ENCODE measurements at places on chromosomes 16 and 17.

DNA sequence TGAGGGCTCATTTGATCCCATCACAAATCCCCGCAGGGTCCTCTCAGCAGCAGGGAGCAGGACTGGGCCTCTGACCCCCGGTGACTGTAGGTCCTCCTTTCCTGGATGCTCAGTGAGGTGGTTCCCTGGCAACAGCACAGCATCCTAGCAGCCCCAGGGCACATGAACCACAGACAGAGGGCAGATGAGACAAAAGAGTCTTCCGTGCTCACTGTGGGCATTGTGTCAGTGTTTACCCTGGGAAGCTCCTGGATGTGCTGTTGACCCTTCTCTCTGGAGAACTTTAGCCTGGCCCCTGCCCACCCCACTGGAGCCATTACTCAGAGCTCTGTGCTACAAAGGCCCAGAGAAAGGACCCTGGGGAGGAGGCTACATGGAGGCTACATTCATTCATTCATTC is 21.7 kb upstream of the TMEM220 start:
- DNase-seq, result no peak

GRCh38 chr17:4539025-4539424 is 16.2 kb downstream of the MYBBP1A start:
- no peak for DNase-seq

DNA sequence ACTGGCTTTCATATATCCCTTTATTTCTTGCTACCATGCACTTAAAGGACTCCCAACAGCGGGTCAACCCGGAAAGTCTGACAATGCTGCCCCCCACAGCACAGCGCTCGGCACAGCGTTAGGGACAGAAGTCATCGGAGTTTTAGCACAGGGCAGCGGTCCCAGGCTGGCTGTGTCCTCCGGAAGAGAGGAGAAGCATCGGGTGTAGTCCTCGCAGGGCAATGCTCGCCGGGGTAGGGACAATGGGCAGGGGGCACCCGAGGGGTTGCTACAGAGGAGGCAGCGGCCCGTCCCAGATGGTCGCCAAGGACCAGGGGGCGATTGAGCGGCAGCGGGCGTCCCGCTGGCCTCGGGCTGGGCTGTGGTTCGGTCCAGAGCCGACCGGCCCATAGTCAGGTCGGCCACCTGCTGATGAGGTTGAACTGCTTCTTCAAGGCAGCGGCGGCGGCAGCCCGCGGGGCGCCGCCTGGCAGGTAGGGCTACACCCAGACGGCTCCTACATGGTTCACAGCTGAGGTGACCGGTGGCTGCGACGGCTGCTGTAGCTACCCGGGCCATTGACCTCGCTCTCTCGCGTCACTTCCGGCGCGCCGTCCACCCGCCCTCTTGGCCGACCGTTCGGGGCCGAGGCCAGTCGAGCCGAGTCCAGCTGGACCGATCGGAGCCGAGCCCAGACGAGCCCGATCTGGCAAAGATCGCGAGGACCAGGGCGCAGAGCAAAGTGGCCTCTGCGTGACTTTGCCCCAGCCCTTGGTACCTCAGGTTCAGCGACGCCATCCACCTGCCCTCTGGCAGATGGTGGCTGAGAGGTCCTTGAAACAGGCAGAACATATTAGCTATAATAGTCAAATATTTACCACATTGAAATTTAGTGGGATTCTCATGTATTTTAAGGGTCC is 4.7 kb upstream of the LCMT1 start:
- peak; percentile 88 for DNase-seq

DNA sequence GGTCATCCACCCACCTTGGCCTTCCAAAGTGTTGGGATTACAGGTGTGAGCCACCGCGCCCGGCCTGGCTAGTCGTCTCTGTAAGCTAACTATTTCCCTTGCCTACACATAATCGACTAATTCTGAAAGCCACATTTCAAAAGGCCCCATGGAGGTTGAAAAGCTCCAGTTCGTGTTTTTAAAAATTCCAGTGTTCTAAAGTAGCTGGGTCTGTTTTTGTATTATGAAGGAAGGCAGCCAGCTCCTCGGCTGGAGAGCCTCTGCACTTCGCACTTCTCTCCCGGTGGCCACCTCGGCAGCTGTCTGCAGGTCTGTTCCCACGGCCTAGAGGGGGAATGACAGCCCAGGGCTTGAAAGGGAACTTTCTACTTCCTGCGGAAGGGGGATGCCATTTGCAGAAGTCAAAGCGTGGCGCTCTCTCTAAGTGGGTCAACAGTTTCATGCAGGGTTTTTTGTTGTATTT is 16.9 kb downstream of the HASPIN start:
- peak; percentile 71 for DNase-seq

- DNase-seq, result no peak
Observed at GRCh38 chr16:11142261-11142630, 113.8 kb downstream of the SOCS1 start.

DNA sequence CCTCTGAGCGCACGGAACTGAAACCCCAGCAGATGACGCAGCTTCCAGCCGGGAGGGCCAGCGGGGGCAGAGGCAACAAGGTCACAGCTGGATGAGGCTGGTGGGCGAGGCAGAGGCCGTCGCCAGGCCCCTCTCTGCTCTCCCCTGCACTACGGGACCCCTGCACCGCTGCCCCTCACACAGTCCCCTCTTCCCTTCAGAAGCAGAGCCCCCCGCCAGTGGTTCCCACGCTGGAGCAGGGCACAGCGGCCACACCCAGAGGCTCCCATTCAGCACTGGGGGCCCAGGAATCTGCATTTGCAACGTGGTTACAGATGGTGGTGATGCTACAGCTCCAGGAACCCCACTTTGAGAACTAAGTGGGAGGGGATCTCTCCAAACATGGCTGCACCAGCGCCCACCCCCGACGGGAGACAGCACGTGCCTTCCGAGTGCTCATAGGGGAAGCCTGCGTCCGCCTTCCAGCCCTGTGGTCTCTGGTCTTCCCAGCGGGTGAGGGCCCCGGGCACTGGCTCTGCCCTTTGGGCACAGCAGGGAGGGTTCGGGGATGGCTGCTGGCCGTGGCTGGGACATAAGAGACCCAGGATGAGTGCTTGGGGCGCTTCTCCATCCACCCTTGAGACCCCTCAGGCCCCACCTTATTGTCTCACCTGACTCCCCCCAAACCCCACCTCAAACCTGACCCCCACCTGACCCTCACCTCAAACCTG is 4.7 kb upstream of the RAB40B start:
- no peak for DNase-seq

DNA sequence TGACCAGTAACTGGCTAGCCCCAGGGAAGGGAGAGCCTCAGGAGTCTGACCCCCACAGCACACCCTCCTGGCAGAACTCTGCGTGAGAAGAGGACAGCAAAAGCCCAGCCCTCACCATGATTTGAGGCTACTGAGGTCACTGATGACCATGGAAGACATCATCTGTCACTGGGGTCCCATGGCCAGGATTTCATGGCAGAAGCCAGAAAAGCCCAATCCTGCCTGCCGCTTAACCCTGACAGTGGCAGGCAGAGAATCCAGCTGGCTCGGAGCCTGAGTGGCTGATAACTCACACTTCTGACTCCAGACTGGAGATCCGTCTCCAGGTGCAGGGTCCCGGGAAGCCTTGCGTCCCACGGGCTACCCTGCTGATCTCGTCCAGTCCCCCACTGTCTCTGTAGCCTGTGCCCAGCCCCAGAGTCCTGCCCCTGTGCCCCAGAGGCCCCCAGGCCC is 17.5 kb downstream of the GRIN2C start:
- DNase-seq, result no peak

DNA sequence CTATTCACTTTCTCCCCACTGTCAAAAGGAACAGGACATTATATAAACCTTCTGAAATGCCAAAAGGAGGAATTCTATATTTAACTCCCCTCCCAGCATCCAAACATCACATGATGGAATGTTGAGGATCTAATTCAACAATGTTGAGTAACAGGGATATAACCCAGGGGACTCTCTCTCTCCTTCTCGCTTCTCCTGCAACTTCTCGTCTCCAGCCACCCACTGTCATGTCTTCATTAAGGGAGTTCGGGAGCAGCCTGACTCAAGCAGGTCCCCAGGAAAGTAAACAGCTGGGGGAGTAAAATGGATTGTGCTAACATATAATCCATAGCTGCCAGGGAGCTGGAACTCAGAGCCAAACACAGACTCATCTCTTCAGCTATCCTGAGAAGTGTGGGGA is 51.7 kb downstream of the GRIN2A start:
- DNase-seq, result no peak

DNA sequence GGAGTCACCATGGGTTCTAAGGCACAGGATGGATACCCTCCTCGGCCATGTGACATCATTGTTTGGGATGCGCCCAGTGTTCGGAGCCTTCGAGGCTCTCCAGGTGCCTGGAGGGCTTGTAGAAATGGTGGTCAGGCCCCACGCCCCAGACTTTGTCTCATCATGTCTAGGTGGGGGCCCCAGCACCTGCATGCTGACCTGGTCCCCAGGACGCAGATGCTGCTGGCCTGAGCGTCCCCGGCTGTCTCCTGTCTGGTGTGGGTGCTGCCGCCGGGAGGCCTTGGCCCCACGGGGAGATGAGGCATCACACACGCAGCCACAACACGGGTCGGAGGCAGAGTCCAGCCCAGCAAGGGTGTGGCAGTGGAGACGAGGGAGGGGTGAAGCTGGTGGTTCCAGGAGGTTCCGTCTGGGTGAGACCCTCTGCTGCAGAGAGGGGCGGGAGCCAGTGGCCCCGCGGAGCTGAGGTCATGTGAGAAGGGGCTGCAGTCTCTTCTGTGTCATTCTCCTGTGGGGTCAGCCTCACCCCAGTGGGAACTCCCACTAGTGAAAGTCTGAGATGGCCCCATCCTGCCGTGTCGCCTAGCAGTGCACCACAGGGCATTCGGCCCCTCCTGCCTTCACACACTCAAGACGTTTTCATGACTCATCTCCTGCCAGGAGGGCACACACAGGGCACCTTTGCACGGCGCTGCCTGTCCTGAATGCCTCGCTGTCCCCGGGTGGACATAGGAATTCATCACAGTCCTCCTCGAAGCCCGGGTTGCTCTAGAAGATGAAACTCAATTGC is 46.6 kb downstream of the JPH3 start:
- no peak for DNase-seq

DNA sequence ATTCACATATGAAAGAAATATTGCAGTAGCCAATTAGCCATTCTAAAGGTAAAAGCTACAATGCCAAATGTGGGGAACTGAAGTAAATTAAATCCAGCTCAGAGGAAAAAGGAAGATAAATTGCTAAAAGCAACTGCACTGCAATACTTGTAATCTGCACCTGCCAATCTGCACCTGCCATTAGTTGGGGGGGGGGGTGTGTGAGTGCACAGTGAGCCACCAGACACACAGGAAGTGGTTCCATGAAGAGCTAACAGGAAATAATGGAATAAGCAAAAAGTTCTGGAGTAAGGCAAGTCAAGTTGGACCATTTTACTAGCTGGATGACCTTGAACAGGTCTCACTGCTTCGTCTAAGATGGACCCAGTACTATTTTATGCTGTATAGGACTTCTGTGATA is 191.8 kb downstream of the PARN start:
- DNase-seq, result no peak

DNA sequence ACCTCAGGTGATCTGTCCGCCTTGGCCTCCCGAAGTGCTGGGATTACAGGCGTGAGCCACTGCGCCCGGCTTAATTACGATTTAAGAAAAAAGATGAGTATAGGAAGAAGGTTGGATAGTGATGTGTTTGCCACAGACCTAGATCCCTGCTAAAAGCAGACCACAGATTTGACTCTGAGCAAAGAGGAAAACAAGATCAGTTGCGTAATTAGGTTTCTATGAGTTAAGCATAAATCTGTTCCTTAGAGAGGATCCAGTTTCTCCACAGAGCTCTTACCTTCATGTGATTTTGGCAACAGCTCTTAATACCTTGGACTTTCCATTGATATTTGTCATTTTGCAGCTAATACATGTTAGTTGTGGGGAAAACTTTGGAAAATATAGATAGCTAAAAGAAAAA is 31.1 kb downstream of the CDH1 start:
- DNase-seq, result no peak

DNA sequence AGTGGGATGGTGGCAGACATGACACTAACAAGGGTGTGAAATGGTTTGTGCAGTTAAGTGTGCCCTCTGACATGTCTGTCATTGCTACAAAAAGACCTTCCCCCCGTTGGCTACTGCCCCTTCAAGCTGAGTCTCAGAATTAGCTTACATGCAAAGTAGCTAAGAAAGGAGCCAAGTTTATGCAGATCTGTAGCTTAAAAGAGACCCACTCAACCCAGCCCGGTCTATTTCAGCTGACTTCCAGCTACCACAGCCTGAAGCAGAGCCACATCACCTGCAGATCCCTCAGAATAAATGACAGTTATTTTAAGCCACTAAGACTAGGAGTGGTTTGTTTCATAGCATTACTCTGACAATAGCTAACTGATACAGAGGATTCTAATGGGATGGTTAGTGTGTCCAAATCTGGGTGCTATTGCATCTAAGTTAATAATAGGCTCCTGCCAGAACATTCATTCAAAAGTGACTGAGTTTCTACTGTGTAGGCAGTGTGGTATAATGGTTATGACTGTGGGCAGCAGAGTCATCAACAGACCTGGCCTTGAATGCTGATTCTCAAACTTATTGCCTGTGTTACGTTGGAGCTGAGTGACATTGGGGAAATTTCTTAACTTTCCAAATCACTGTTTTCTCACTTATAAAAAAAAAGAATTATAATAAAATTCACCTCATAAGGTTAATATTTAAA is 11.7 kb downstream of the C17orf67 start:
- DNase-seq, result peak; percentile 11

- peak; percentile 71 for DNase-seq
Observed at GRCh38 chr17:81239714-81240555, 817 bp downstream of the NDUFAF8 start.

GRCh38 chr17:60653569-60653968 is 24.1 kb upstream of the BCAS3 start:
- no peak for DNase-seq

GRCh38 chr16:48538746-48539484 is 71.1 kb downstream of the N4BP1 start:
- no peak for DNase-seq

DNA sequence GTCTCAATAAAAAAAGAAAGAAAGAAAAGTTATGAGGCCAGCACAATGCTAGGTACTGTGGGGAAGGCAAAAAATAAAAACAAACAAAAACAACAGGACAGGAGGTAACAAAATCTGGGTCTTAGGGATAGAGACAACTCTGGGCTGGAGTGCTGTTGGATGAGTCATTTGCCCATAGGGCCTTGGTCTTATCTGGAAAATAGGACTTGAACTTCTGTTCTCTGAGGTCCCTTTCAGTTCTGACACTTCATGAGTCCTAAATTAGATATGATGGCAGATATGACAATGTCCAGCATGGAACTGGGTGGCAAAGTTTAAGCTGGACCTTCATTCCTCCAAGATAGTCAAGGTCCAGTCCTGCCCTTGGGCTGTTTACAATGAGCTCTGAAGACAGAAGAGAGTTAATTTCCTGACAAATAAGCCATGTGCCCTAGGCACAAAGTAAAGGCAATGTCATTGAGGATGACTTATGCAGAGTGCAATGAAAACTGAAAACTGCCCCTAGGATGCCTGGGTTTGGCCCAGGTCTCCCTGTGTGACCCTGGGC is 8.9 kb upstream of the HDAC5 start:
- no peak for DNase-seq

GRCh38 chr16:88058817-88059216 is 107.6 kb downstream of the BANP start:
- no peak for DNase-seq

DNA sequence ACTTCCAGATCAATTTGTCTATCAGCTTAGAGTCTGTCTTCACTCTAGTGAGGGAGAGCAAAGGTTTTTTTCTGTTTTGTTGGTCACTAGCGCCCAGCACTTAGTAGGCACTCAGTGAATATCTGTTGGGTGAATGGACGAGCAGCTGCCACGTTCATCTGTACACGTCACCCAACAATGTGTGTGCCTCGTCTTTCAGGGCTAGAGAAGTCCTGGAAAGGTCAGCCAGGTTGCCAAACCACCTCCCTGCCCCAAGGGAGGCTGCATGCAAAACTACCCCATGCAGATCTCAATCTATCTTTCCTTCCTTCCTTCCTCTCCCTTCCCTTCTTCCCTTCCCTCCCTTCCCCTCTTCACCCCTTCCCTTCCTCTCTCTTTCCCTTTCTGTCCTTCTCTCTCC is 340.9 kb downstream of the SOX9 start:
- DNase-seq, result no peak
